ENCODE measurements at places on chromosomes 3 and 15.

GRCh38 chr15:43212951-43213350, 7.9 kb downstream of the EPB42 start:
- DNase-seq: no peak

- no peak for DNase-seq
Measured at GRCh38 chr15:48650931-48651330, 5.4 kb upstream of the FBN1 start.

DNA sequence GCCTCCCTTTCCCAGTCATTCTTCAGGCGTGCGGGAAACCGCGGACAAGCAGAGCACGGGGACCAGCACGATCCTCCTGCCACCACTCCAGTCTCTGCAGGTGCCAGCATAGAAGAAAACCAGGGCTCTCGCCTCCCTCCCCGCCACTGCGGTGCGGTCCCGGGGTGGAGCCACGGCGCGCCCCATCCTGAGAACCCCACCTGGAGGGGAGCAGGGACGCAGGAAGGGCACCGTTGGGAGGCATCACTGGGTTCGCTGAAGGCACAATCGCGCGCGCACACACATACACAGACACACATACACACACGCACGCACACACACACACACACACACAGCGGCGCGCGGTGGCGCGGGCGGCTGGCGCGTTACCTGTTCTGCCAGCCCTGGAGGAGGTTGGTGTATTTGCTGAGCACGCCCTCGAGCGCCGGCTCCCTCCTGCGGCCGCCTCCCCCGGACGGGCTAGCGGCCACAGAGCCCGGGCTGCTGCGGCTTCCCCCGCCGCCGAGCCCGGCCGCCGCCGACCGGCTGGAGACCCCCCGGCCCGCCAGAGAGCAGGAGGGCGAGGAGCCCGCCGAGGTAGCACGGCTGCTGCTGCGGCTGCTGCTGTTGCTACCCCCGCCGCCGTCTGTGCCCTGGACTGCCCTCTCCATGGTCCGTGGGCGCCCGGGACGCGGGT, 394 bp downstream of the OSBPL10 start:
- DNase-seq: no peak

DNA sequence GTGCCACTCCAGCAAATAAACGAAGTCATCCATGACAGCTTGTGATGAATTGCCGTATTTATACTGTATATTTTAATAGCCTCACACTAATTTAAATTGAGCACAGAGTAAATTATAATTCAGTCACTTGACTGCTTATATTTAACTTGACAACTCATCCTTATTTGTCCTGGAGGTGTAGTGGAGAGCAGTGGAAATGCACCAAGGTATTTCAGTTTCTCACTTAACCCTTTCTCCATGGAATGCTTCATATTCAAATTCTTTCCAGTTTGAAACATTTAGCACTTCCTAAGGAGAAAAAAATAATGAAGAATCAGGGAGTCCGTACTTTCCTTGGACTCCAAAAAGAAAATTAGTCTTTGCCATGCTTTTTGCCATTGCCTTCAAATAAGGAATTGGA, 99.0 kb downstream of the MAP2K5 start:
- no peak for DNase-seq

DNA sequence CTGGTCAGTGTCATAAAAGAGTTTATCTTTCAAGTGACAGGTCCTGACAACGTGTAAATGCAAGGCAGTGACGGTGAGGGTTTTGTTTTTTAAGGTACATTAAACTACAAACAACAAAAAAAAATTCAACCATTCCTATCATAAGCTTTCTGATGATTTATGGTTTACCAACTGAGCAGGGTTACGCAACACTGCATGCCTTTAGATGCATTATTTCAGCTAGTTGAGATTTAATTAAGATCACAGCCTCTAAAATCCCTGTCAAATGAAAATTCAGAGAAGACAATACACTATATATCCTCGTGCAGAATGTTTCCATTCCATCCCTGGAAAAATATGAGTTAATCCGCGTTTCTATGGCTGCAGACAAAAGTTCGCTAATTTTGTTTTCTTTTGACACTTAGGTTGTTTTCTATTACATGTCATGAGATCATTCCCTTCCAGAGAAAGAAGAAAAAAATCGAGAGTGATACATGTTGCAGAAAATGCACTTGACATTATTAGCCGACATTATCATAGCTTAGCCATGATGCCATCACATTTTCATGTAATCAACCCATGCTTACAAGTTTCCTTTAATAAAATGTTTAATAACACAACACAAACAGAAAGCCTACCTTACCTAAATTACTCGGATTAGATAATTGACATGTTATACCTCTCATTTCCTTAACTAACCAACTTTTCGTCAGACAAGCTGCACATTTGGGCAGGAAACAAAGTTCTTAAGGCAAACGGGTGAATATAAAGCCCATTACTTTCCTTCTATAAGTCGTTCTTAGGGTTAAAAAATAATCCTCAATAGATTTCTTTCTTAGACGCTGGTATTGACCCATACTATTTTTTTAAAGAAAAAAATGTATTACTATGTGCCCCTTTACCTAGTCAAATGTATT, 521.2 kb downstream of the FOXP1 start:
- no peak for DNase-seq

DNA sequence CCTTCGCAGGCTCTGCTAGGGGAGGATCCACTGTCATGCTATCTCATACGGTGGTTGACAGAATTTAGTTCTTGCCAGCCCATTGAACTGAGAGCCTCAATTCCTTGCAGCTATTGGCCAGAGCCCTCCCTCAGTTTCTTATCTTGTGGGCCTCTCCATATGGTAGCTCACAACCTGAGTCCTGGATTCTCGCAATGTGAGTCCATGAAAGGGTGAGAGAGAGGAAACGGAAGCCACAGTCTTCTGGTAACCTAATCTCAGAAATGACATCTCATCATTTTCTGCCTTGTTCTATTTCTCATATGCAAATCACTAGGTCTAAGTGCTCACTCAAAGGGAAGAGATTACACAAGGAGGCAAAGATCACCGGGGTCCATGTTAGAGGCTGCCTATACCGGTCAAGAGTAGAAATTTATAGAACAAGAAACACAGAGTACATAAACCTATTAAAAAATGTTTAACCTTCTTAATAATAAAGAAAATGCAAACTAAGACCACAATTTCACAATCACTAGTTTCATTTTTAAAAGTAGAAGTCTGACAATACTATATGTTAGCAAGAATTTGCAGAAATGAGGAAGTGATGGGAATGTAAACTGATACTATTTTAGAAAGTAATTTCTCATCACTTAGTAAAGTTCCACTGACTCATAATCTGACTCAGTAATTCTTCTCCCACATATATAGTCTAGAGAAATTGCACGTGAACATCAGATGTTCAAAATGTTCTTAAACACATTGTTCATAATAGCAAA, 378.4 kb upstream of the AGTR1 start:
- DNase-seq: no peak

- DNase-seq: no peak
Measured at GRCh38 chr15:39828374-39828931, 45.8 kb upstream of the FSIP1 start.

DNA sequence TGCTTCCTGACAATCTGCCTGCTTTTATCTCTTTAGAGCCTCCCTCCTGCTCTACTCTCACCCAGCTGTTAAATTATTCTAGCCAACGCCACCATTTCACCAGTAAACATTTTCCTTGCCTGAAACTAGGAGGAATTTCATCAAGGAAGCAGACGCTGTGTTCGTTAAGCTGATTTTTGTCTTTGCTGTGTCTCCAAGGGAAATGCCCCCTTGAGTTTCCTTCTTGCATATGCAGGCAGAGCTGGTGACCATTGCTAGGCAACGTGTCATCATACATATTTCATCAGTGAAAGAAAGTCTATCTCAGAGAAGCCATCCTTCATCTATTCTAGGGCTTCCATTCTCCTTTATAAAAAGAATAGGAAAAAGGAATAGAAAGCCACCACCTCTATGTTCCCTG, 87.0 kb upstream of the ST8SIA2 start:
- DNase-seq: no peak

DNA sequence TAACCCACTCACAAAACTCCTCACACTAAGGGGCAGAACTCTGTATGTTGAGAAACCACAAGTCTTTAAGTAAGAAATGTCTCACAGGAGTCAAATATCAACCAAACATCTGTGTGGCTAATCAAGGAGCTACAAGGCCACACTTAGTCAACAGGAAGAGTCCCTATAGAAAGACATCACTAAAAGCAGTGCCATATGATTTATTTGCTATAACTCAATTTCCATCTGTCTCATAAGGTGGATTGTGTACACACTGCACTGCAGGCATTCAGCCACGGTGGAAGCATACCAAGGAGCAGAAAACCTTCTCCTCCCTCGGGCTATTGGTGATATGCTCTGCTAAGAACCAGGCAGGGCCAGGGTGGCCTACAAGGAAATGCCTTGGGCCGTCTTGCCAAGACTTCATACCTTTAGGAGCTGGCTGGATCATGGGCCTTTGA, 197.6 kb upstream of the CFAP20DC start:
- DNase-seq: no peak

DNA sequence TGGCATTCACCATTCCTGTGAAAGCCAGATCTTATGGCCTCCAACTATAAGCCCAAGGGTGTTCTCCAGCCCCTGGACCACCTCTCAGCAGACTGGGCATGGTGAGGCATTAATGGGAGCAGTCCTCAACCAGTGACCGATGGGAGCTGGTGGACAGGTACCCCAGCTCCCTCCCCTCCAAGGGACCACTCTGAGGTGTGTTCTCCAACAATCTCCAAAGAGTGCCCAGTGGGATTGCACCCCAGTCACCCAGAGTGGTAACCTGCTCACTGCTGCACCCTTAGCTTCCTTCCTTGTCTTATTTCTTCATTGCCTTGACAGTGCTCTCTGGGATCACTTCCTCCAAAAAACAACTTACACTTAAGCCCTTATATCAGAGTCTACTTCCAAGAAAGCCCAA, 8.2 kb upstream of the ITGA11 start:
- DNase-seq: no peak

DNA sequence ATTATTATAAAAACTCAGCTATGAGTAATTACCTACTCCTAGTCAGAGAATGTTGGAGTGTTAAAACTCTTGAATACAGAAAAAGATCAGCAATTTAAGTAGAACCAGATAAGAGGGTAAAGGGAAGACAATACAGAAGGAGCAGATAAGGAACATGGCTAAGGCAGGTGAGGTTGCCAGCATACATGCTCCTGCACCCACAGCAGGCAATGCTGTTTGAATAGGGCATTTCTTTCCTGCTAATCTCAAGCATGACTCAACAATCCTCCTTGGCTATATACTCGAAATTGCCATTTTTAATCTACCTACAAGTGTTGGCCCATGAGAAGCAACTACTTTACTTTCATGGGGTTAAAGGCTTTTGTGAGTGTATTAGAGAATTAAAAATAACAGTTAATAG, 494.5 kb downstream of the DIPK2A start:
- DNase-seq: no peak

GRCh38 chr3:163491714-163492113, 1586.6 kb downstream of the SI start:
- no peak for DNase-seq

- DNase-seq: no peak
Measured at GRCh38 chr15:78035861-78036476, 41.5 kb downstream of the TBC1D2B start.
